PC-9 (cell line): ENCODE measurements at places on chromosomes 11 and 22. TPM values are rescaled to one million over a fixed set of nuclear protein-coding genes. Genes with fewer than 3 reads are reported as not detected.

- DNase-seq: no peak
Observed at GRCh38 chr11:90700789-90701439, 478.1 kb upstream of the CHORDC1 start.

- no peak for DNase-seq
Observed at GRCh38 chr11:93295921-93296575, 34.5 kb upstream of the DEUP1 start.

GRCh38 chr11:105689631-105690030, 79.8 kb downstream of the GRIA4 start:
- DNase-seq: no peak

The ST3GAL4 gene
- 44.1 and 46.2 TPM in 2 replicates for total RNA-seq

The EHF gene
- total RNA-seq: 85.7 and 118 TPM in 2 replicates

- DNase-seq: peak; percentile 59
Observed at GRCh38 chr11:1072116-1072820, 2.4 kb upstream of the MUC2 start.

The DENND6B gene
- 12.1 and 14.3 TPM in 2 replicates for total RNA-seq

- DNase-seq: no peak
Observed at GRCh38 chr11:64058494-64058893, 22.8 kb downstream of the FLRT1 start.

DNA sequence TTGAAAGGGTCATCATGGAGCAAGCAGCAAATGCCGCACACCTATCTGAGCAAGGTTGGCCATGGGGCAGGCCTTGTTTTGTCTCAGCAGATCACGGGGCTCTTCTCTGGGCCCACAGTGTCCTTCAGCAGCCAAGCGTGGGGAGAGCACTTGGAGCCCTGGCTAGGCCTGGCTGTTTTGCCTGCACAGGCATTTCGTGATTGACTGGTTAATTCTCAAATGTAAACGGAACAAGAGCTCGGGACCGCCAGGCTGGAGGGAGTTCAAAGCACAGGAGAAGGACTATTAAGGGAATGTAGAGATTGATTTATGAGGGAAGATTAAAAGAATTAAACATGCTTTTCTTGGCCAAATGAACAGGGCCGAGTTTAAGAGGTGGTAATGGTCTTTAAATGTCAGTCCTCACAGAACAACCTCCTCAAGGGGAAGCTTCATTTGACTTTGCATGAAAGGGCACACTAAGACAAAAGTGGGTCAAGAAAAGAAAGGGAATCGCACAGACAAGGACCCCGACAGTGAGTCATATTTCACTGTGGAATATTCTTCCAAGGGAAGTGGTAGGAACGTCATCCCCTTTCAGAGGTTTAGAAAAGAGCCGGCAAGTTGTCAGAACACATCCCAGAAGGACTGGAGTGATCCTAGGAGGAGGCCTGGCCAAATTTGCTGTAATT, 20.7 kb downstream of the SPON1 start:
- no peak for DNase-seq

GRCh38 chr22:20494978-20495860, at the start of gene KLHL22:
TSS of gene KLHL22 (minus strand) at chr22:20495795. CDS start at chr22:20489211, 6,584 bp downstream.
- peak; percentile 13 for DNase-seq

DNA sequence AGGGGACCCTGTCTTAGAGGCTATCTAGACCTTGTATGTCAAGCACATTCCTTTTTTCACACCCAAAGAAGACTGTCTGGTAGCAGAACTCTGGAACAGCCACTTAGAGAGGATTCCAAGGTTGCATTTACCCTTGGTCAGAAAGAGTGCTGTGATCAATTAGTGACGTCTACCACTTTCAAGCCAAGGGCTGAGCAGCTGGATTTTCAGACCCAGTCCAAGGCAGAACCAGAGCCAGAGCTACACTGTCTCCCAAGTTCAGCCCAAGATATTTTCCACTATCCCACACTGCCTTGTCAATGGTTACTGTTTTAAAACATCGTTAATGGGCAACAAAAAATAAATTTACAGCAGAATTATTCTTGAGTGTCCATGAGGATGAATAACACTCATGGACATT, 24.0 kb downstream of the ABCC8 start:
- DNase-seq: no peak

The CXCR5 gene
- total RNA-seq: not detected in 2 replicates

The NLRP14 gene
- total RNA-seq: not detected in 2 replicates

- no peak for DNase-seq
Observed at GRCh38 chr11:65894034-65894591, 3.6 kb downstream of the CCDC85B start.

The SLC5A1 gene
- not detected in 2 replicates for total RNA-seq

GRCh38 chr11:63613517-63614135, 607 bp downstream of the PLAAT3 start:
- peak; percentile 53 for DNase-seq

GRCh38 chr11:96167787-96168186, 175.2 kb downstream of the MAML2 start:
- DNase-seq: no peak

DNA sequence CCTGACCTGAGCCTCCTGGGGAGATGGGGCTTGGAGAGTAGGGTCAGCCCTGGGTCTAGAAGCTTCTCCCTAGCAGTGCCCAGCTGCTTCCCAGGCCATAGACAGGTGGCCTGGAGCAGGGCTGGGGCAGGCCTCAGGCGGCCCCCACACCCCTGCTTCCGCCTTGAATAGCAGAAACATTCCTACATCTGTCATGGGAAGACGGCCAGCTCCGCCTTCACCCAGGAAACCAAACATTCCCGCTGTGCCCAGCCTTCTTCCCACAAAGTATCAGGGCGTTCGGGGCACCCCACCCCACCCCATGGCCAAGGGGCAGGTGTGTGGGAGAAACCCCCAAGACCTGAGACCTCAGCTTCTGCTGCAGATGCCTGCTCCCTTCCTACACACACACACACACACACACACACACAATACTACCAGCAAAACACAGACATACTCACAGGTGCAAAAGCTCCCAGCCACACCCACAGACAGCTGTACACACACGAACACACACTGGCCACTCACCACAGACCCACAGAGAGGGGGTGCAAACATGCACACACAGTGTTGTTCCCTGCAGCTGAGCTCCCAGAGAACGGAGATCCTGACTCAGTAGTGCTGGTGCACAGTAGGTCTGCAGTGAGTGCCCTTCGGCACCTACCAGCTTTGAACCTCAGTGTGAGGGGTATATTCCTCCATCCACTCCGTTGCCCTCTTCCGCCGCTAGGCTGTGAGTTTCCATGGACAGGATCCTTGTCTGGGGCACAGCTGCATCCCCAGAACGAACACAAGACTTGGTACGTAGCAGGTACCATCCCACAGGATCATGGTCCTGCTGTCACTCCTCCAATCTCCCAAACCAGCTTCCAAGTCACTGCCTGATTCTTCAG, 37.4 kb downstream of the PDGFB start:
- DNase-seq: peak; percentile 52

The OR2AG1 gene
- total RNA-seq: not detected in 2 replicates

DNA sequence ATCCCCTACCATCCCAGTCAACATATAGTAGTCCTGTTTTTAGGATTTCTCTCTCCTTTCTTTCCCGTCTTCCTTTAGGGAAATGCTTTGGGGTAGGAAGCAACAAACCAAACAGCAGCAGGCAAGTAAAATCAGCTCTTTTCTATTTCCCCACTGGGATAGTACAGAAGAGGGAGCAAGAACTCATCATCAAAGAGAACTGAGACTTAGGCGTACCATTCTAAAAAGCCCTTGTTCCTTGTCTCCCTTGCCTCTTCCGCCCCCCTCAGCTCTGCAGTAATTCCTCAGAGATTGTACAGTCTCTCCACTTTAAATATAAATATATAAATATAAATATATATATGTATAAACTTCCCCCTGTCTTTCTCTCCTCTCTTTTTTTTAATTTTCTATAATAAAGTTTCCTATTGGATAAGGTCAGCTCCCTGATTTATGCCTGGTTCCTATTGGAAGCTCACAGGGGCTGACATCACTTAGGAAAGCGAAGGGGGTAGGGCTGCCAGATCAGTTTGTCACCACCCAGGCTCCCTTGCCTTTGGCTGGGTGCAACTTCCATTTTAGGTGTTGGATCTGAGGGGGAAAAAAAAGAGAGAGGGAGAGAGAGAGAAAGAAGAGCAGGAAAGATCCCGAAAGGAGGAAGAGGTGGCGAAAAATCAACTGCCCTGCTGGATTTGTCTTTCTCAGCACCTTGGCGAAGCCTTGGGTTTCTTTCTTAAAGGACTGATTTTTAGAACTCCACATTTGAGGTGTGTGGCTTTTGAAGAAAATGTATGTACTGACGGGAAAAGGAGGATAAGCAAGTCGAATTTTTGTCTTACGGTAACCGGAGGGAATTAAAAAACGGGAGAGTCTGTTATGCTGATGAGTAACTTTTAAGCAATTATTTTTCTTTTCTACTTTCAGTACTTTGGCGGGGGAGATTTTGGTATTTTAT, at the start of gene CTNND1:
Gene CTNND1 (plus strand): TSS at position 502 of the 934 bp plus-strand sequence. CDS start 29,677 bp downstream, outside the sequence.
- peak; percentile 96 for DNase-seq

- DNase-seq: peak; percentile 44
Observed at GRCh38 chr11:44931466-44931865, 19.2 kb downstream of the TP53I11 start.

The OR51I1 gene
- not detected in 2 replicates for total RNA-seq

The OR9Q2 gene
- not detected in 2 replicates for total RNA-seq

The PGA5 gene
- not detected in 2 replicates for total RNA-seq

- DNase-seq: no peak
Observed at GRCh38 chr11:119093942-119094815, 7.5 kb downstream of the DPAGT1 start.

DNA sequence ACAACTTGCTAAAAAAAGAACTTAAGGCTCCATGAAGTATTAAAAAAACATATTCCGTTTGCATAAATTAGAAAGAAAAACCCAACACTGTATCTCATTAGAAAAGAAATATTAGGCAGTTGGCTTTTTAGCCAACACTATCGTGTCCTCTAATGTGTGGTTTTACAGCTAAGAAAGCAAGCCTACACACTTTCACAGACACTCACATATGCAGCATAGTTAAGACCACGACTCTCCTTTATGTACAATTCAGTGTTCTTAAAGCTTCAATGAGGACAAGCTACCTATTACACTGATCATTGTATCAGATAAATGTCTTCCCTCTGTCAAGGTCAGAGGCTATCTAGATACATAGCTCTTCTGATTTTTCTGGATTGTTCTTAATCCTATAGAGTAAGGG, 80.1 kb downstream of the PICALM start:
- no peak for DNase-seq

- no peak for DNase-seq
Observed at GRCh38 chr22:39928536-39929520, 27.9 kb downstream of the GRAP2 start.

- no peak for DNase-seq
Observed at GRCh38 chr11:75105462-75105925, 8.8 kb upstream of the OR2AT4 start.

DNA sequence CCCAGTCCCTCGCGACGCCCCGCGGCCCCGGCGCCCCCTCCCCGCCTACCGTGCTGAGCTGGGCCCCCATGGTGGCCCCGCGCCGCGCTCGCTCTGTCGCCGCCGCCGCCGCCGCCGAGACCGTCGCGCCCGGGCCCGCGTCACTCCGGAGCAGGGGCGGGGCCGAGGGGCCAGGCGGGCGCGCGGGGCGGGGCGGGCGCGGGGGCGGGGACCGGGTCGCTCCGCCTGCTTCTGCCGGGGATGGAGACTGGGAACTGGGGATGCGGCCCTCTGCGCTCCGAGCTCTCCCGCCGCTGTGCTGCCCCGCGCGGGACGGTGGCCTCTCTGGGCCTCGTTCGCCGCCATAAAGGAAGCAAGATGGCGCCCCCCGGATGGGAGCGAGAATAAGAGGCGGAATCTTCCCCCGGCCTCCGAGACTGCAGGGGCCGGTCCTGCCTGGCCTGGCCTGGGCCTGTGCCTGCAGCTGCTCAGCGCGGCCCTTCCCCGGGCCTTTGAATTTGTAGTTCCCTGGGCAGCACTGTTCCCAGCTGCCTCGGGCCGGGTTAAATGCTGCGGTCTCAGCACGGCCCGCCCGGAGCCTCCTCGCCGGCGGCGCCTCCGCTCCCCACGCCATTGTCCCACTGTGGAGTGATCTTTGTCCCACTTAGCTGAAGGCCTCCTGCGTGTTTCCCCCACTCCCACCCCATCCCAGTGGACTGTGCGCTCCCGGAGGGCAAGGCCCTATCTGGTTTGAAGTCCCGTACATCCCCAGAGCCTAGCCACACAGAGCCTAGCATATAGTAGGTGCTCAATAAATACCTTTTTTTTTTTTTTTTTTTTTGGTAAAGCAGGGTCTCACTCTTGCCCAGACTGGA, at the start of gene CYB5R3:
Gene CYB5R3 (minus strand): TSS at position 147 of the 854 bp plus-strand sequence. CDS start 77 bp downstream, at position 70.
- peak; percentile 70 for DNase-seq

The EXPH5 gene
- total RNA-seq: 23.3 and 36.3 TPM in 2 replicates

DNA sequence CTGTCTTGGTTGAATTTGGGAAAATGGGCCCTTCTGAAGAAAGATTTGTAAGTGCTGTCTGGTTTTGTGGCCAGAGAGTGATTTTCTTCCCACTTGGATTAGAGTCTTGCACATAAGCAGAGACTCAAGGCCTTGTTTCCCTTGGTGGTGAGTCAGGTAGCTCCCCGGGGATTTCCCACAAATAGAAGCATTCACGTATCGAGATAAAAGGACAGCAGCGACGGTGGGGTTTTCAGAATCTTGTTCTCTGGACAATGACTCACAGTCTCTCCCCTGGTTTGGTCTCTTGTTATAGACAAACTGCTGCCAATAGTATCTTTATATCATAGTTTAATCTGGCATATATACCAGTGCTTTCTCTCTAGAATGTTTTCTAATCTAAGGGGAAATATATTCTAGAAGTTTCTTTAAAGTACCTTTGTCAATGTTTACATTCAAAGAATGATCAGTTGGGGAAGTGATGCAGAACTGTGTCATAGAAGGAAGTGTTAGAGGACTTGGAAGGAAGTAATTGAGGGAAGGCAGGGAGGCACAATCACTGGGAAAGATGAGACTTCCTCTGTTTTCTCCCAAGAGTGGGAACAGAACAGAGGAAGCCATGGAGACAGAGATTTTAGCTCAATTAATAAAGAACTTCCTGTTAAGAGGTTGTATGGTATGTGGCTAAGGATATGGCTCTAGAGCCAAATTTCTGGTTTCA, 18.1 kb downstream of the POLA2 start:
- DNase-seq: peak; percentile 94

DNA sequence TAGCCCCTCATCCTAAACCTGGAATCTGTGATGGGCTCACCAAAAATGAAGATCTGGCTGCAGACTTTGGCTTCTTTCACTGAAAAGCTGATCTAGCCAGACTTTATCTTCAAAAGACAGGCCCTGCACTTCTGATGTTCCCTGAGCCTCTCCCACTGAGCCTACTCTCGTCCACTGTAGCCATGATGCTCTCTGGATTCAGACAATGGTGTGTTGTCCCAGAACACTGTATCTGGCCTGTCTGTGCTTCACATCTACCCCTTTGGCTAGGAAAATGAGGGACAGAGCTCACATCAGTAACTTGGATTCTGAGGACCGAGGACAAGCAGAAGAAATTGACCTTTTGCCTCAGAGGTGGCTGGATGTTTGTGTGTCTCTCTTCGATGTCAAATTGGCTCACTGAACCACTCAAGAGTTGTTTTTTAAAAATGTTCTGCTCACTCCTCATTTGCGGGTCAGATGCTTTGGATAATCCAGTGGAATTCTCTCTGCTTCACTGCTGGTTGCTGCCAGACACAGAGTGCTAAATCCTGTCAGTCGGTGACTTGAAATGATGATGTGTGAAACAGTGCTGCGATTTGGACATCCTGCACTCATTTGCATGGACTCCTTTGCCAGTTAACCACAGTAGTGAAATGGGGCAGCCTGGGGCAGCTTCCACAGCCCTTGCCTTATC, 67.5 kb downstream of the ARFGAP2 start:
- DNase-seq: no peak

GRCh38 chr22:47030143-47030661, 267.8 kb downstream of the TBC1D22A start:
- no peak for DNase-seq
